ENCODE measurements at places on chromosomes 1 and 21.

GRCh38 chr1:219299420-219299819, 125.7 kb downstream of the LYPLAL1 start:
- DNase-seq, result no peak

DNA sequence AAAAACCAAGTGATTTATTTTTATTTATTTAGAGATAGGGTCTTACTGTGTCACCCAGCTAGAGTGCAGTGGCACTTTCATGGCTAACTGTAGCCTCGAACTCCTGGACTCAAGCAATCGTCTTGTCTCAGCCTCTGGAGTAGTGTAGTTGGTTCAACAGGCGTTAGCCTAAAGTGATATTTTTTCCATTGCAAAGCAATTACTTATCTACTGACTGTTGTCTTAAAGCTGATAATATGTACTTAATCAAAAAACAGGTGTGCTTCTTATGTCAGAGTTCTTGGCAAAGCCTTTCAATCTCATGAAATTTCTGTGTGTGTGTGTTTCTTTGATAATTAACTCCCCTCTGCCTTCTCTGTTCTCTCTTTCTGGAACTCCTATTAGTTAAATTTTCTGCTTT, 62.4 kb upstream of the DUSP10 start:
- no peak for DNase-seq

- no peak for DNase-seq
Measured at GRCh38 chr1:29556657-29557056, 320.3 kb downstream of the PTPRU start.

GRCh38 chr1:48202030-48202752, 20.3 kb upstream of the SLC5A9 start:
- peak; percentile 54 for DNase-seq

GRCh38 chr1:82446955-82447354, 646.2 kb downstream of the ADGRL2 start:
- no peak for DNase-seq

Data from renal cortex interstitium (tissue), 15 donors.